ENCODE measurements at places on chromosomes 3 and 15.

- peak; percentile 33 for DNase-seq
Measured at GRCh38 chr15:44298878-44299277, 10.4 kb downstream of the GOLM2 start.

- peak; percentile 47 for DNase-seq
Measured at GRCh38 chr3:158659454-158660237, 12.8 kb downstream of the LXN start.

GRCh38 chr3:126264952-126265351, 84.6 kb upstream of the ALDH1L1 start:
- DNase-seq: peak; percentile 41

- no peak for DNase-seq
Measured at GRCh38 chr15:65406424-65407000, 16.2 kb downstream of the IGDCC4 start.

DNA sequence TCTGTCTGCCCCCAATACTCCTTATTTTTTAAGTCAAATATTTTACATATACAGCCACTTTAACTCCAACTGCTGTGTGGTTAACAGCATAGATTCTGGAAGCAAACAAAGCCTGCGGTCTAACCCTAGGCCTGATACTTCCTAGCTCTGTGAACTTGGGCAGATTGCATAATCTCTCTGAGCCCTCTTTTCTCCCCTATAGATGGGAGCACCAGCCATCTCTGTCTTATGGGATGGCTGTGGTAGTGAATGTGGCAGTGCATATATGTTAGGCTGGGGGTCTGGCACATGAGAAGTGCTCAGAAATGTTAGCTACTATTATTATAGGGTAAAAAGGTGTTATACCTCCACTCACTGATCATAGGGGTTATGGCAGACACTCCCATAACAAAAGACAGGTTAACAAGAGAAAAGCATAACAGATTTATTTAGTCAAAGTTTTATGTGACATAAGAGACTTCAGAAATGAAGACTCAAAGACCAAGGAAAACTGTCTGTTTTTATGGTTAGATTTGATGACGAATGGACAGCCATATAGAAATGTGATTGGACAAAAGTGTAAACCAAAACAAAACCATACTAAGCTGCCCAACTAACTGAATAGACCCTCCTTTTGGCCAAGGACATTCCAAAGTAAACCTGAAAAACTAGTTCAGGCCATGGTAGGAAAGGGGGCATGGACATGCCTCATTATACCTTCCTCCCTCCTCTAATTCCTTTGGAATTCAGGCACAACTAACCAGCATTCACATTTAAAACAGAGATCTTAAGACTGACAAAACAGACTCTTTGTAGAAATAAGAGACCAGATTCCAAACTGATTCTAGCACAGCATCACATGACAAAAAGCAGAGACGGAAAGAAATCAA, 53.9 kb upstream of the DAZL start:
- no peak for DNase-seq

DNA sequence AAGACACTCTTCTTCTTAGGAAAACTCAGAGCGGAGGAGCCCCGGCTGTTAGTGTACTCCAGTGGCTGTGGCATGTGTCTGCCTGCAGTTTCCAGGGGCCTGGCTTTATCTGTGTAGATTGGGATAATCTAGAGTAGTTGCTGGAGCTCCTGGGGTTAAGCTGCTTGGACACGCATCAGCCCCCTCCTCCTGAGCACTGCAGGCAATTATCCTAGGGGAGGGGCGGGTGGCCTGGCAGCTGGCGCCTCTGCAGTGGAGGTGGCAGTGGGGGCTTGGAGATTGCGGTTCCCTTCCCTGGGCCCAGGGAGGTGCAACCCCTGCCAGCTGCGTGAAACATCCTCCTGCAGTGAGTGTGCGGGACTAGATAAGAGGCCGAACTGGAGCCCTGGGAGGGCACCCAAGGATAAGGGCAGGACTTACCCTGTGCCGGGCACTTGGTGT, 68.2 kb downstream of the EFCAB12 start:
- DNase-seq: no peak

- peak; percentile 60 for DNase-seq
Measured at GRCh38 chr3:194945508-194945907, 259.8 kb downstream of the FAM43A start.

GRCh38 chr3:11582191-11582968, 61.3 kb downstream of the VGLL4 start:
- peak; percentile 74 for DNase-seq

GRCh38 chr15:77021803-77022381, 27.0 kb downstream of the PSTPIP1 start:
- DNase-seq: no peak

GRCh38 chr15:74950078-74950908, 6.3 kb downstream of the RPP25 start:
- peak; percentile 80 for DNase-seq

- DNase-seq: no peak
Measured at GRCh38 chr3:31704591-31705179, 172.0 kb downstream of the STT3B start.

DNA sequence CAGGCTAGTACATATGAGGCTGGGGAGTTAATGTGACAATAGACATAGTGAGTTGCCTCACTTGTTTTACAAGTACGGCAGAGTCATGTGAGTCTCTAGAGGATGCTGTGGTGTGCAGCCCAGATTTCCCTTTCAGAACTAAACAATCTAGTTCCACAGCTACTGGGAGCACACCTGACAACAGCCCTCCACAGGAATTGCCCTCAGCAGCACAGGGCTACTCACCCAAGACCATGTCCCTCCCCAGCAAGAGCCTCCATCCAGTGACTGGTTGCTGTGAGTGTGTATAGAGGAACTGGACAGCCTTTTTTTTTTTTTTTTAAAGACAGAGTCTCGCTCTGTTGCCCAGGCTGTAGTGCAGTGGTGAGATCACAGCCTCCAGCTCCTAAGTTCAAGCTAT, 40.2 kb upstream of the UBE2E2 start:
- DNase-seq: no peak

DNA sequence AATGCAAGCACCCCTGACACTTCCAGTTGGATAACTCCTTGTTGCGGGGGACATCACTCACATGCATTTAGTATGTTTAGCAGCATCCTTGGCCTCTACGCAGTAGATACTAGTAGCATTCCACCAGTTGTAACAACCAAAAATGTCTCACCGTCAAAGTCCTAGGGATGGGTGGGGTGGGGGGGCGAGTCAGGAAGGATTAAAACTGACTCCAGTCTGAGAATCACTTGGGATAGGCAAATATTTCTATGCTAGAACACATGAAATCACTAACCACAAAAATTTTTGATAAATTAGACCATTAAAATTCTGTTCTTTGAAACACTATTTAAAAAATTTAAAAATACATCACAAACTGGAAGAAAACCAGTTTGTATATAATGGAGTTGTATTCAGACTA, 18.0 kb downstream of the ICE2 start:
- DNase-seq: no peak

DNA sequence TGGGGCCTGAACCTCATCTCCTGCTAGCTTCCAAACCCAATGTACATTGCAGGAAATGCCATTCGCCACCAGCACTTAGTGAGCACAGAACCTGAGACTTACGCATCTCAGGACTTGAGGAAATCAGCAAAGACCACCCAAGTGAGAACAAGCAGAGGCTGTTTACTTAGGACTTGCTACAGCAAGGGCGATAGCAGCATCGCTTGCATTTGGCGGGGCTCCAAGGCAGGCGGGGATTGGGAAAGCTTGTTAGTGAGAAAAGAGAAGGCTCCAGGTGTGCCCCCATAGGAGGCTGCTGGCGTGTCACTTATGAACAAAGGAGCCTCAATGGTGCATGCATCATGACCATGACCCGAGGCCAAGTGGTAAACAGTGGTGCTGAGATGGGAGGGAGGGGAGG, 19.7 kb downstream of the SLC6A20 start:
- no peak for DNase-seq
